ENCODE measurements at places on chromosomes 16 and 17. TPM values are rescaled to one million over a fixed set of nuclear protein-coding genes. Genes with fewer than 3 reads are reported as not detected.

DNA sequence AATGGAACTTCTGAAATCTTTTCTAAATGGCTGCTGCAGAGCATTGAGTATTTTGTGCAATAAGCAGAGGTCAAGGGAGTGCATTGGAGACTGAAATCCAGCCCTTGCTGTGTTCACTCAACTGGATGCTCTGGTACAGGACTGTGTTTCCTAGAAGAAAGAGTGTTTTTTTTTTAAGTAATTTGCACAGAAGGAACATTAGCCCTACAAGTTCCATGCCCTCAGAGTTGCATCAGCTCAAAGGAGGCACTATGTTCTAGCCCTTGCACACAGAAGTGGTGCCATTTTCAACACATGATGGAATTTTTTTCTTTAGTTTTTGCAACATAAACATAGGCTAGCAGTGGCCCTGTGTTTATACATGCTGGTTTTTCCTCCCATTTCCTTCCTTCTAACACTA, 144.1 kb upstream of the HLF start:
- H3K27ac ChIP-seq: no peak overlapping the region
- no peak overlapping the region for H3K4me3 ChIP-seq
- H3K36me3 ChIP-seq: no peaks in the 10 kb centered on the region

GRCh38 chr17:82108496-82108945, 10.5 kb upstream of the FASN start:
- H3K36me3 ChIP-seq: peaks cover 18% of the 10 kb centered on the region
- DNase-seq: no peak
- no peak overlapping the region for H3K4me3 ChIP-seq
- peaks cover 14% of the 10 kb centered on the region for H3K4me1 ChIP-seq

The DHRS7C gene
- total RNA-seq: not detected

DNA sequence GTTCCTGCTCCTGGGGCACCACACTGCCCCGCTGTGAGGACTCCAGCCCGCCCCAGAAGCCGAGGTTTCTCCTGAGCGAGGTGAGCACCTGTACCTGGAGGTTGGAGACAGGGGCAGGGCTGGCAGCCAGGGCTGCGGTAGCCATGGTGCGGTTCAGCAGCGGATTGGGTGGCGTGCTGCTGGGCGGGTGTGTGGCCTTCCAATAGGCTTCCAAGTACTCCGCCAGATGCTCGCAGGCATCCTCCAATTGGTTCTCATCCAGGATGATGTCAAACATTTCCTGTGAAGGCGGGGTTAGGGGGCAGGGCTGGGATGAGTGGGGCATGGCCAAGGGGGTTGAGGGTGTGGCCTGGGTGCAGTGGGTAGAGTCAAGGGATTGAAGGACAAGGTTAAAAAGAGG, 11.3 kb upstream of the ARL5C start:
- no peak for DNase-seq
- 0 out of 2 replicates have a peak, but pooled peaks cover 9% of the 10 kb centered on the region for H3K4me1 ChIP-seq
- no peak overlapping the region for H3K4me3 ChIP-seq
- H3K36me3 ChIP-seq: peaks cover 18% of the 10 kb centered on the region
- H3K27me3 ChIP-seq: no peaks in the 10 kb centered on the region
- no peak overlapping the region for H3K27ac ChIP-seq

The TMEM98 gene
- 118 TPM for total RNA-seq

- no peaks in the 10 kb centered on the region for H3K36me3 ChIP-seq
- no peaks in the 10 kb centered on the region for H3K27me3 ChIP-seq
- peaks cover 17% of the 10 kb centered on the region for H3K4me1 ChIP-seq
- DNase-seq: no peak
- H3K4me3 ChIP-seq: no peak overlapping the region
- no peak overlapping the region for H3K27ac ChIP-seq
Measured at GRCh38 chr16:81587626-81588160, 143.1 kb downstream of the CMIP start.

- H3K27ac ChIP-seq: no peak overlapping the region
- no peak for DNase-seq
- H3K4me3 ChIP-seq: no peak overlapping the region
- no peaks in the 10 kb centered on the region for H3K36me3 ChIP-seq
- H3K4me1 ChIP-seq: no peaks in the 10 kb centered on the region
- no peaks in the 10 kb centered on the region for H3K27me3 ChIP-seq
Measured at GRCh38 chr16:4911970-4912386, 25.0 kb downstream of the PPL start.

GRCh38 chr16:67534431-67534830, 5.8 kb downstream of the RIPOR1 start:
- DNase-seq: no peak
- no peak overlapping the region for H3K27ac ChIP-seq
- no peaks in the 10 kb centered on the region for H3K27me3 ChIP-seq
- peaks cover 40% of the 10 kb centered on the region for H3K4me1 ChIP-seq
- H3K36me3 ChIP-seq: peaks cover 31% of the 10 kb centered on the region

The PYY gene
- not detected for total RNA-seq

GRCh38 chr16:79379095-79379494, 221.4 kb downstream of the MAF start:
- H3K27me3 ChIP-seq: no peaks in the 10 kb centered on the region
- no peak overlapping the region for H3K27ac ChIP-seq
- no peak overlapping the region for H3K4me3 ChIP-seq

- no peak for DNase-seq
- H3K4me3 ChIP-seq: no peak overlapping the region
- no peaks in the 10 kb centered on the region for H3K36me3 ChIP-seq
- peaks cover 24% of the 10 kb centered on the region for H3K27me3 ChIP-seq
Measured at GRCh38 chr17:49204516-49204915, 5.9 kb downstream of the GNGT2 start.

DNA sequence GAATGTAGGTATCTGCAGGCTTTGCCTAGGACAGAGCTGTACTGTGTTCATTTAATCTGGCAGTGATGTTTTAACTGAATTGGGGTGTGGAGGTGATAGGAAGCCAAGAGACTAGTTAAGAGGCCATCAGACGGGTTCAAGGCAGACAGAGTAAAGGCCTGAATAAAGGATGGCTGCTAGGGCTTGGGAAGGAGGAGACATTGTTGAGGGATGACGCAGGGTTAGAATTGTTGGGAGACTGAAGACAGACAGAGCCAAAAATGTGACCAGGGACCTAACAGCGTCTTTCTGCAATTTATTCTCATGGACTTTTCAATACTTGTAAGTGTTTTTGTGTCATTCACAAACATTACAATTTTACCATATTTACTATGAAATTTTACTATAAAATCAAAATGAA, 48.6 kb upstream of the MYH10 start:
- no peak overlapping the region for H3K4me3 ChIP-seq
- no peaks in the 10 kb centered on the region for H3K27me3 ChIP-seq
- peaks cover 20% of the 10 kb centered on the region for H3K4me1 ChIP-seq
- H3K27ac ChIP-seq: no peak overlapping the region

DNA sequence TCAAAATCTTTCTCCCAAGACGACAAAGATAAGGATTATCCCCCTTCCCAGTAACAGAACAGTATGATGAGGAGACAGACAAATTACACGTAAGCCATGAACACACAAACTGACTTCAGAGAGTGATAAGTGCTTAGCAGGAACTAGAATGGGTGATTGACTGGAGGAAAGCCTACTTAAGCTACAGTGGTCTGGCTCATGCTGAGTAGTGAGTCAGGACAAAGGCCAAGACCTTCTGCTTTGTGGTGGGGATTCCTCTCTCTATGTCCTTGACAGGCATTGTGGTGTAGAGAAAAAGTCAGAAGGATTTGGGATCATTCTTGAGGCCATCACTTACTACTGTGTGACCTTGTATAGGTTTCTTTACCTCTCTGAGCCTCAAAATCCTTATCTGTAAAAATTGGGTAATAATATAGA, 381.9 kb upstream of the CCL2 start:
- no peaks in the 10 kb centered on the region for H3K4me1 ChIP-seq
- DNase-seq: no peak
- no peak overlapping the region for H3K4me3 ChIP-seq
- H3K27ac ChIP-seq: no peak overlapping the region

DNA sequence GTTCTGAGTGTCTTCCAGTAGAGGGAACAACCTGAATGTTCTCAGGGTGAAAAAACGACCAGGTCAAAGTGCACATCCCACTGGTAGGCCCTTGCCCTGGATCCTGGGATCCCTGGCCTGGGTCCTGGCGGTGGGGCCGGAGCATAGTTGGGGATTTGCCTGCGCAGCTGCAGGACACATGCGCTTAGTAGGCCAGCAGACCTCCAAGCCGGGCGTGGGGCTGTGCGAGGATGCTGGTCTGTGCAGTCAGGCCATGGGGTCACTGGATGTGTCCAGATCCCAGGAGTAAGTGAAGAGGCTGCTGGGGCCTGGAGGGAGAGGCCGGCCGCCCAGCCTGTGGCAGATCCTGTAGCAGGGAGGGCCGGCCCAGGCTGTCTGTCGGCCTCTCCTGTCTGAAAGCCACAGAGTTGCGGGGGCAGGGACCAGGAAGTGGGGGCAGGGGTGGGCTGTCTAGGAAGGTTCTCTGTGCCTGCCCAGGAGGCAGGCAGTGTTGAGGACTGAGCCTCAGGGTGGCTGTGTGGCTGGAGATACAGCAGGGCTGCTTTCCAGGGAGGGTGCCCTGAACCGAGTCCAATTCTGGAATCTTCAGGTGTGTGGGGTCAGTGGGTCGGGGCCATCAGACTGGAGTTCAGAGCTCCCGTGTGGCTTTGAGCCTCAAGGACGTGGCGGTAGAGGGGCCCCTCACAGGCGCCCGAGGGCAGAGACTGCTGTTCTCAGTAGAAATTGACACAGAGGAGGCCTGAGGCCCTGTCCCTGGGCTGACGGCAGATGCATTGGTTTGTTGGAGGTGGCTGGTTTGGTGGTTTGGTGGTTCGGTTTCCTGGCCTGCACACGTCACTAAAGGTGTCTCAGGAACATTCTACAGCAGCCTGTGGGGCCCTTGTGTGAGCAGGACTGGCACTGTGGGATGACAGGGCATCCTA, 17.2 kb upstream of the NUDT16L1 start:
- no peaks in the 10 kb centered on the region for H3K4me1 ChIP-seq
- peaks cover 30% of the 10 kb centered on the region for H3K36me3 ChIP-seq
- H3K4me3 ChIP-seq: no peak overlapping the region

DNA sequence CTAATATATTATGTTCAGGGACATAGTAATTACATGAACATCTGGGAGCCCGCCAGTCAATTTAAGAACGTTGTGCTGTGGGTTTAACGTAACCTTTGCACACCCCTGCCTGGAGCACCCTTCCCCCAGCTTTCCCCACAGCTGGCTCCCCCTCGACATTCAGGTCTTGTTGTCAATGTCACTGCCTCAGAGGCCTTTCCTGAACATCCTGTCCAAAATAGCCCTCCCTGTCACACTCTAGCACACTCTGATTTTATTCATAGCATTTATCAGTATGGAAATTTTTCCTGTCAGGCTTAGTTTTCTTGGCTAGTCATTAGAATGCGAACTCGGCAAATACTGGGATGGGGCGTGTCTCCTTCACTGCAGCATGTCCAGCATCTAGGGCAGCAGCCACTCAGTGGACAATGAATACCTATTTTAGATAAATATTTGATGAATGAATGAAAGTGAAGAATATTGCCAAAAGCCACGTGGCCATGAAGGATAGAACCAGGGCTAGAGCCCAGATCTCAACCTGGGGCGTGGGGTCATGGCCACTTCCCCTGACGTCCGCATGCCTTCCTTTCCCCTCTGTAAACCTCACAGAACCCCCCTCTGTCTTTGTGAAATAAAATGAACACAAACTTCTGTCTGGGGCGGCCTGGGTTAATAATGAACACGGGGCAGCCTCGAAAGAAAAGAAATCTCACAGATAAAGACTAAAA, 10.5 kb downstream of the PIK3R6 start:
- H3K36me3 ChIP-seq: no peaks in the 10 kb centered on the region
- H3K4me3 ChIP-seq: no peak overlapping the region
- H3K27me3 ChIP-seq: no peaks in the 10 kb centered on the region
- 0 out of 2 replicates have a peak overlapping the region, but pooled peaks have one; percentile 88 for H3K27ac ChIP-seq
- H3K4me1 ChIP-seq: peaks cover 29% of the 10 kb centered on the region

The CA4 gene
- not detected for total RNA-seq

The CHST5 gene
- total RNA-seq: 0.08 TPM

DNA sequence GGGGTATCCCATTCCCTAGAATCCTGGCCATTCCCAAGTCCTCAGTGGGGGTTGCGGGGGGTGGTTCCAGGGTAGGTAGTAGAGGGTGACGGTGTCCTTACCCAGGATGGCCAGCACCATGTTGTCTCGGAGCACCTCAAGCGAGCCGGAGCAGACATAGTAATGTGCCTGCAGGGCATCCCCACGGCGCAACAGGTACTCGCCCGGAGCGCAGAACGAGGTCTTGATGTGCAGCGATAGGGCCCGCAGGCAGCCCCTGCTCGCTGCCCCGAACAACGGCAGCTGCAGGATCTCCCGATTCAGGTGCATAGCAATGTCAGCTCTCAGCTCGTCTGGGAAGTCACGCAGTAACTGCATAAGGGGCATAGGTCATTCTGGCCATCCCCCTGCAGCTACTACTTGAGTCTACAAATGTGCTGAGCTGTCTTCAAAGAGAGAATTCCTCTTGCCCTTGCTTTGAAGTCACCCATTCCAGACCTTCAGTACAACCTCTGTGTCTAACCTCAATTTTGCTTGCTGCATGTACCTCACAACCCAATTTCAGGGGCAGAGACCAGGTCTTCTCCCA, 11.5 kb upstream of the RAB5C start:
- no peak overlapping the region for H3K4me3 ChIP-seq
- H3K36me3 ChIP-seq: no peaks in the 10 kb centered on the region
- no peak overlapping the region for H3K27ac ChIP-seq
- peaks cover 11% of the 10 kb centered on the region for H3K27me3 ChIP-seq
- no peaks in the 10 kb centered on the region for H3K4me1 ChIP-seq
- DNase-seq: no peak

- no peaks in the 10 kb centered on the region for H3K27me3 ChIP-seq
- peaks cover 14% of the 10 kb centered on the region for H3K4me1 ChIP-seq
- peaks cover 10% of the 10 kb centered on the region for H3K36me3 ChIP-seq
- no peak overlapping the region for H3K27ac ChIP-seq
Measured at GRCh38 chr17:19288453-19288852, 51.3 kb downstream of the EPN2 start.

The FOXJ1 gene
- total RNA-seq: not detected

DNA sequence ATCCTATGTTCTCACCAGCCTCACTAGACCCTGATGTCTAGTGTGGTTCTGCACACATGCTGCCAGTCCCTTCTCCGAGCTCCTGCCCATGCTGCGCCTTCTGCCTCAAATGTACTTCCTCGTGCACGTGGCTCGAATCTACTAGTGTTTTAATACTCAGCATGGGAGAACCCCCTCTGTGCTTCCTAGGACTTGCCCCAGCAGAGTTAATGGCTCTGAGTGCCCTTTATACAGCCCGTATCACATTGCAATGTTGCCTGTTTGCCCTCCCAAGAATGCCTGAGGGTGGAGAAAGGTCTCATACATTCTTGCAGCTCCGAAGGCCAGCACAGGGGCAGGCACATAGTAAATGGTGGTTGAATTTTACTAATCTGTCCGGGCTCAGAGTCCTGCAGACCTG, 190.8 kb upstream of the NLRP1 start:
- H3K4me1 ChIP-seq: peaks cover 26% of the 10 kb centered on the region
- DNase-seq: no peak
- no peaks in the 10 kb centered on the region for H3K36me3 ChIP-seq
- no peak overlapping the region for H3K4me3 ChIP-seq
- no peaks in the 10 kb centered on the region for H3K27me3 ChIP-seq
- H3K27ac ChIP-seq: no peak overlapping the region

All from SJSA1 (cell line).